ENCODE measurements at places on chromosomes 5 and 9.

DNA sequence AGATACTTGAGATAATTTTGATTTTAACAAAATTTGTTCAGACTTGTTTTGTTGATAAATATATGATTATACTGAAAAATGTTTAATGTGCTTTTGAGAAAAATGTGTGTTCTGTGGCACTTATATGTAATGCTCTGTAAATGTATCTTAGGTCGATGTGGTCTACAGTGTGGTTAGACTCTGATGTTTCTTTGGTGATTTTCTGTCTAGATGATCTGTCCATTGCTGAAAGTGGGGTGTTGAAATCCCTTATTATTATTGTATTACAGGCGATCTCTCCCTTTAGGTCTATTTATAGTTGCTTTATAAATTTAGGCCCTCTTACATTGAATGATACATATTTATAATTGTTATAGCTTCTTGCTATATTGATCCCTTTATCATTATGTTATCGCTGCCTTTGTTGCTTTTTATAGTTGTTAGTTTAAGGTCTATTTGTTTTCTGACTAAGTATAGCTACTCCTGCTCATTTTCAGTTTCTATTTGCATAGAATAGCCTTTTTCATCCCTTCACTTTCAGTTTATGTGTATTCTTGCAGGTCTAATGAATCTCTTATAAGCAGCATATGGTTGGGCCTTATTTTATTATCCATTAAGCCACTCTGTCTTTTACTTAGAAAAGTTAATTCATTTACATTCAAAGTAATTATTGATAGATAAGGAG lies 124.3 kb downstream of the MRPS30 start:
- no peak for DNase-seq

DNA sequence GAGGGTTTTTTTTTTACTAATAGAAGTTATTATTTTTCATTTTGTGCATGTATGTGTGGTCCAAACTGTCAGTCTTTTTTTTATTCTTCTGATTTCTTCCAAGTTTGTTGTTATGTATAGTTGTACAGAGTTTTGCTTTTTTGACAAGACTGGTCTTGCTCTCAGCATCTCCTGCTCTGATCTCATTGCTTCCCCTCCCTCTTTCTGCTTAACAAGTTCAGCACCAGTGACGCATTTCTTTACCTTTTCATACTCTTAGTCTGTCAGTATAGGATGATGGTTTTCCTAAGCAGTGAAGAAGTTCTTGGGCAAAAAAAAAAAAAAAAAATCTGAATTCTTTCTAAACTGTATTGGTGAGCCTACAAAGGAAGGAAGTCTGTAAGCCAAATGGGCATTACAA lies 135.1 kb downstream of the CD180 start:
- DNase-seq = no peak

DNA sequence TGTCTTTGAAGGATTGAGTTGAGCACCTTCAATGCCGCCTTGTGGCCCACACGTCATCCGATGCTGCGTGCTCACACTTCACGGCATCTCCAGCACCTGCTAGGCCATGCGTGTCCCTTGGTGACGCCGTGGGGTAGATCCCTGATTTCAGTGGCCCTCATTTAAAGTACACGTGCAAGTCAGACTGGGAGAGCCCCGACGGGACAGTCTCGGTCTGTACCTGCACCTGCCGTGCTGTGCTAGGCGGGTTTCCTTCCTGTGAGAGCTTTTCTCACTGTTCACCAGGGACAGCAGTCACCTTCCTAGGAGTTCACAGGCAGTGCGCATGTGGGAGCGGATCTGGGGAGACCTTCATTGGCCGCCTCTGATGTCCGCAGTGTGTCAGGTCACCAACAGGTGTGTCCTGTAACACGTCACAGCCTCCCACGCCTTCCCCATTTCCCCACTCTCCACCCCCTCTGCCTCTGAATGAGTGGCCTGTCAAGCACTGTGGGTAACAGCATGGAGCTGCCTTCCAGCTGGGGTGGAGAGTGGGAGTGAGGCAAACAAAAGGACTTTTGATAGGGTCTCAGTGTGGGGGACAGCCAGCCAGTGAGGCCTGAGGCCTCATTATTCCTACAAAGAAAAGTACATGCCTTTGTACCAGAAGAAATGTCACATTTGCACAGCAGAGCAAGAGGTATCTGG lies 236.4 kb downstream of the FANCC start:
- DNase-seq = no peak

DNA sequence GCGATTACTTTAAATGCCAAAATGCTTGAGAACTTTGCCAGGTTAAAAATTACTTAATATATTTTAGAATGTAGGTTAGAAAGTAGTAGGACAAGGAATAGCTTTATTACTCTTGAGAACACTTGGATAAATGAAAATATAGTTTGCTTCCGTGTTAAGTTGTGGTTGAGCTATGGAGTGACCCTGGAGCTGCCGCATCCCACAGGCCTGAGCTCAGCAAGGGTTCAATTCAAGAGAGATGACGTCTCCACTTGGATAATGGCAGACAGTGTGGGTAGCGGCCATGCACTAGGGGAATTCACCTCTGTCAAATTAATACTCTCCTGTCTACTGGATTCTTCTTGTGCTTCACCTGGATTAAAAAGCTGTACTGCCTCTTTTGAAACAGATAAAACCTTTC lies 105.0 kb downstream of the GAPVD1 start:
- no peak for DNase-seq

DNA sequence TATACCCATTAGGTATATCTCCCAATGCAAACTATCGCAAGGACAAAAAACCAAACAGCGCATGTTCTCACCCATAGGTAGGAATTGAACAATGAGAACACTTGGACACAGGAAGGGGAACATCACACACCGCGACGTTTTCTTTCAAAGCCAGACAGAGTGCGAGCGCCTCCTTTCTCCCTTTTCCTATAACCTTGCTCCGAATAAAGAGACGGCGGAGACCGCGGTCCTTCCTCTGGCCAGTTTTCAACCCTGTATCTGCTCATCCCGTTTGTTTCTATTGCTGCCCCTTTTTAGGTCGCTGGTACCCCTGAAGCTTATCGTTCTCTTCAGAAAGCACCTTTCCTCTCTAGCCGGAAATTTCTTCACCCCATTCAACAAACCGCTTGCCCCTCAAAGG lies 1.3 kb downstream of the LVRN start:
- no peak for DNase-seq

DNA sequence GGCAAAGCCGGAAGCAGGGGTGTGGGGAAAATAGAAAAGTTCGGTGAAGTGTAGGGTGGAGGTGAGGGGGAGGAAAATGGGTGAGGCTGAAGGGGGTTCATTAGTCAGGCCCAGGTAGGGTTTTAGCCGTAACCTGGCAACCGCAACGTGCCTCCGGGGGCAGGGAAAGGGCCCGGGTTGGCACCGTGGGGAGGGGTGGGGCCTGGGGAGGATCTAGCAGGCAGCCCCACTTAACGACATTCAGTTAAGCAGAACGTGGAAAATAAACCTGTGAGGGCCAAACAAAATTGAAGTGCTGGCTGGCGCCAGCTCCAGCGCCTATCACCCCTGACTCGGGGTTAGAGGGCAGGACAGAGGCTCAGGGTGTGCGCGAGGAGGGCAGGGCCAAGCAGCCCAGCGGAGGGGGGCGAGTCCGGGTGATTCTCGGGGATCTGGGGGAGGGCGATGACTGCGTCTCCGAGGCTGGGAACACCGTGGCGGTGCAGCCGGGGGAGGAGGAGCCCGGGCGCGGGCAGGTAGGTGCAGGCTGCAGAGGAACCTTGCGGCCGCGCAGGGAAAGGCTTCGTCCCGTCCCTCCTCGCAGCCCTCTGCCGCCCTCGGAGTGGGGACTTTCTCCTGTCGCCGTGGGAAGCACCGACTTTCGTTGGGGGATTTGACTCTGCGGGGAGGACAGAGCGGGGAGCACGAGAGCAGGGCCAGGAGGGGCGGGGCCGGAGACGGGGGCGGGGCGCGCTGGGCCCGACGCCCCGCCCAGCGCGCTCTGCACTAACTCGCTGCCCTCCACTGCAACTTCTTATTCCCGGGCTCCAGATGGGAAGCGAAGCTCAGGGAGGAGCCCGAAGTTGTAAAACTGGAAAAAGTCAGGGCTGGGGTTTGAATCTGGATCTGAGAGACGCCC lies 5.1 kb downstream of the RGS14 start:
- peak; percentile 73 for DNase-seq

- no peak for DNase-seq
These were observed 2.0 kb downstream of the NRG2 start for GRCh38 chr5:140041099-140041491.

- no peak for DNase-seq
These were observed 246.0 kb upstream of the KIF2A start for GRCh38 chr5:62059960-62060359.

DNA sequence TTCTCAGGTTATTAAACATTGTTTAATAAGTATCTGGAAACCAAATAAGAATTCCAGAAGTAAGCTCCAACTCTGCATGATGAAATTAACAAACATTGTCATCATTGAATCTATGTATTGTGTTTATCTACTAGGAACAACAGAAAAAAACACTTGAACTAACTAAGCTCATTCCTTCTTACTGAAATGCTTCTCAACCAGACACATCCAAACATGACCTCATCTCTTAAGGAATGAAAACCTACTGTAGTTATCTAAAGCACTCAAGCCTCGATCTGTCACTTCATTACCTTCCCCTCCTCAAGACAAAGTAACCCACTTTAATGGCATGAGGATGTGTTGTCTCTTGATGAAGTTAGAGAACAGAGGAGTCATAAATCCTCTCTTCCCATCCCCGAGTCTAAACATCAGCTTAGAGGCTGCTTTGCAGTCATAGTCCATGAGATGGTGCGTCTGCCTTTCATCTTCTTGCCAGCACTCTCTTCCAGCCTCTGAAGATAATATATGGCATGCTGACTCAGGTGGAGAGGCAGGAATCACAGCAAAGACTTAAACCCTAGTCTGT lies 86.5 kb downstream of the CEMIP2 start:
- no peak for DNase-seq

DNA sequence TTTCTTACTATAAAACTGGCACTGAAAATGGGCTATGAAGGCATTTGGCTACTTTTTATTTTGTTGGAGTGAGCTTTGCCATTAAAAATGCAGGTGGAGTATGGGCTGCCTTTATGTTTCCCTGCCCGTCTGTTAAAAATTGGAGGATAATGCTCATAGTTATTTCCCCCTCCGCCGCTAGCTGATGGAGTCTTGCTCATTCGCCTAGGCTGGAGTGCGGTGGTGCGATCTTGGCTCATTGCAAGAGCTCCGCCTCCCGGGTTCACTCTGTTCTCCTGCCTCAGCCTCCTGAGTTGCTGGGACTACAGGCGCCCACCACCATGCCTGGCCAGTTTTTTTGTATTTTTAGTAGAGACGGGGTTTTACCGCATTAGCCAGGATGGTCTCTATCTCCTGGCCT lies 8.6 kb downstream of the G3BP1 start:
- DNase-seq = no peak

GRCh38 chr9:133664173-133665050 lies 28.2 kb downstream of the DBH start:
- DNase-seq = no peak
